Glutamatergic neuron (in vitro differentiated cells): ENCODE measurements at places on chromosomes 5 and 9.

- no peak for DNase-seq
- no peaks in the 10 kb centered on the region for H3K36me3 ChIP-seq
- H3K4me3 ChIP-seq: no peak overlapping the region
- H3K27ac ChIP-seq: no peak overlapping the region
- peaks cover 2% of the 10 kb centered on the region for H3K4me1 ChIP-seq
Observed at GRCh38 chr5:31329715-31330114, 136.2 kb downstream of the CDH6 start.

DNA sequence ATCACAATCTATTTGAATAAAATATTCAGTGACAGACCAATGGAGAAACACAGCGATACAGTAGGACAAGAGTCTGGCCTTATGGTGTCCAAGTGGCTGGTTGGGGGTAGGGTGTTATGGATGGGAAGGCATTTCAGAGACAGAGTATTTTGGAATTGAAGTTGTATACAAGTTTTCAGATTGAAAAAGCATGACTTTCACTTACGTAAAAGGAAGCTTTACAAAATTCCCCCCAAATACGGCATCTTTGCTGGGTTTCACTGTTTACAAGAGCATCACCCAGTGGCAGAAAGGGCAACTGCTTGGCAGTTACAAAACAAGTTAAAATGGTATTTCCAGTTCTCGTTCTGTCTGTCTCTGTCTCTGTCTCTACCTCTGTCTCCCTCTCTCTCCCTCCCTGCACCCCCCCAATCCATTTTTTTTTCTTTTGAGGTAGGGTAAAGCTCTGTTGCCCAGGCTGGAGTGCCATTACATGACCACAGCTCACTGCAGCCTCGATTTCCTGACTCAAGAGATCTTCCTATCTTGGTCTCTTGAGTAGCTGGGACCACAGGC lies 86.2 kb downstream of the PTPN3 start:
- peaks cover 28% of the 10 kb centered on the region for H3K4me1 ChIP-seq
- H3K27ac ChIP-seq: peak overlapping the region; percentile 11
- peaks cover 9% of the 10 kb centered on the region for H3K27me3 ChIP-seq
- no peak overlapping the region for H3K4me3 ChIP-seq

GRCh38 chr5:89435347-89435746 lies 552.4 kb upstream of the MEF2C start:
- H3K4me3 ChIP-seq: no peak overlapping the region
- peaks cover 3% of the 10 kb centered on the region for H3K27me3 ChIP-seq
- H3K4me1 ChIP-seq: no peaks in the 10 kb centered on the region
- DNase-seq: no peak

DNA sequence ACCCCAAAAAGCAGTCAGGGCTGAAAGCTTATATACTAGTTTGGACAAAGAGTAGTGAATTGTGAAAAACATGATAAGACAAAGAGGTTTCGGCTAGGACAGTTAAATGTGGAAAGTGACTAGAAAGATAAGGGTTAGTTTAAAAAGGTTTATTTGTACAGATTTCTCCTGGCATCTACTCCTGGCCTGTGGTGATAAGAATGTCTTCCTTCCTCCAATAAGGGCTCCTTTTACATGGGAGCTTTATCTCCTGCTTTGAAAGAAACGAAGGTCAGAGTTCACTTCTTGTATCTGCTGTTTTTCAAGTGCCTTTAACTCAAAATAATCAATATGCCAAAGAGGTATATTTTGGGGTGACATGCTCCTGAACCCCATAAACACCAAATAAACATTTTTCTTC lies 776.1 kb upstream of the COX7C start:
- no peak overlapping the region for H3K4me3 ChIP-seq
- H3K27me3 ChIP-seq: no peaks in the 10 kb centered on the region
- no peaks in the 10 kb centered on the region for H3K36me3 ChIP-seq
- no peaks in the 10 kb centered on the region for H3K4me1 ChIP-seq
- no peak for DNase-seq
- no peak overlapping the region for H3K27ac ChIP-seq

GRCh38 chr9:120965344-120966012 lies 38.9 kb upstream of the TRAF1 start:
- no peak overlapping the region for H3K27ac ChIP-seq
- H3K4me1 ChIP-seq: peaks cover 7% of the 10 kb centered on the region
- peaks cover 2% of the 10 kb centered on the region for H3K27me3 ChIP-seq
- H3K4me3 ChIP-seq: no peak overlapping the region
- no peak for DNase-seq

DNA sequence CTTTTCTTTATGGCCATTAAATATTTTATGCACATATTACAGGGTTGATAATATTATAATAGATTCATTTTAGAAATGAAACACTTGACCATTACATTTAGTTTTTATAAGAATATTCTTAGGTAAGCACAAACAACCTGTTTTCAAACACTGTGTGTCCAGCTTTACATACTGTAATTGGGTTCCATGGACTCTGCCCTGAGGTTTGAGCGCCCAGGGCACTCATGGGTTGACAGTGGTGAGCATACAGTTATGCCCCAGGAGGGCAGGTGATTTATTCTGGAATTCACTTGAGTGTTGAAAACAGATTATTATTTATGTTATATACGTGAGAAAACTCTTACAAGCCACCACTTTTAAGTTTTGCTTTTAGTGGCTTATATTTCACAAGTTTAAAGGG lies 33.7 kb downstream of the TRIO start:
- H3K27me3 ChIP-seq: peaks cover 6% of the 10 kb centered on the region
- DNase-seq: no peak
- peaks cover 54% of the 10 kb centered on the region for H3K4me1 ChIP-seq
- H3K4me3 ChIP-seq: no peak overlapping the region

DNA sequence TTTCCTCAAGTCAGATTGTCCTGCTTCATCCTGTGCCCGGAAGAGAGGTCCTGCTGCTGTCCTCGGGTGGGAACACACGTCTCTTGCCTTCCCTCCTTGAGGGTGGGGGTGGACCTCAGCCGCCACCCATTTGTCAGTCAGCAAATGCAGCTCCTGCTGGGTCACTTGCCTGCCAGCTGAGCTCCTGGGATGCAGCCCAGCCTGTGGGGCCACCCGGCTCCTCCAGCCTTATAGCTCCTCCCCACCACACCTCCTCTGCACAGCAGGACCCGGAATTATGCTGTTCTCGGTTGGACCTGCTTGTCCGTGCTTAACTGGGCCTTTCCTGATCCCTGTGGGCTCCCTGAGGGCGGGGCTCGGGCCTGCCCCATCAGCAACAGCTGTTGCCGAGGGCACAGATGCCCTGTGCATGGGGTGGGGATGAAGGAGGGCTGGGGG lies 52.7 kb downstream of the RXRA start:
- DNase-seq: peak; percentile 46
- H3K27ac ChIP-seq: peak overlapping the region; percentile 52
- peaks cover 32% of the 10 kb centered on the region for H3K4me1 ChIP-seq
- no peaks in the 10 kb centered on the region for H3K36me3 ChIP-seq

DNA sequence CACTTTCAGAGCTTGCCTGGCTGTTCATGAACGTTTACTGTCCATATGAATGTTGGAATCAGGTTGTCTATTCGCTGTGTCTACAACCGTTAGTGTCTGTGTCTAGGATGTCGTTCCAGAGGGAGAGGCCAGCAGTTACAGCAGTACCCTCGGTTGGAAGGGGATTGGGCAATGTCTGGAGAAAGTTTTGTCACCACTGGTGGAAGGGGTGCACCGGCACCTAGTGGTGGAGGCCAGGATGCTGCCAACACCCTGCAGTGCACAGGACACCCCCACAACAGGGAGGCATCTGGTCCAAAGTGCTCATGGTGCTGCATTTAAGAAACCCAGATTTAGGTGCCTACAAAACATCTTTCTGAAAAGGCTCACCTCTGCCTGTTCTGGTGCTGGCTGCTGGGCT lies 220.7 kb downstream of the FANCC start:
- no peak overlapping the region for H3K27ac ChIP-seq
- DNase-seq: no peak
- no peak overlapping the region for H3K4me3 ChIP-seq
- H3K4me1 ChIP-seq: peaks cover 37% of the 10 kb centered on the region
- H3K36me3 ChIP-seq: no peaks in the 10 kb centered on the region

DNA sequence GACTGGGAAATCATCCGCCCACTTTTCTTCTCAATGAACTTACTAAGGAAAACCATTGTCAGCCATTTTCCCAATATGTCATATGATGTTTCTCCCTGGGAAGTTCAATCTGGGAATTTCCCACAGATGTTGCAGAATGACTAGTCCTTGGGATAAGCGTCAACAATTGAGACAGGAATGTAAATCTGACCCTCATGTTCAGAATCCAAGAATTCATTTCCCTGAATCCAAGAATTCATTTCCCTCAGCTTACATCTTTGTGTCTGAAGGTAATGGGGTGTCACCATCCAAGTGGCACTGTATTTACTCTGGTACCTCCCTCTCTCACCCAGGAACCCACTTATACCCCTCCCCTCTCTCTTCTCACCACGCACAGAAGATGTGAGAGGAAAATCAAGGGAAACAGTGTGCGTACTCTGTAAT lies 7.4 kb downstream of the KLF9 start:
- H3K4me1 ChIP-seq: no peaks in the 10 kb centered on the region
- H3K27me3 ChIP-seq: peaks cover 11% of the 10 kb centered on the region
- no peak for DNase-seq
- no peaks in the 10 kb centered on the region for H3K36me3 ChIP-seq
- H3K4me3 ChIP-seq: no peak overlapping the region

DNA sequence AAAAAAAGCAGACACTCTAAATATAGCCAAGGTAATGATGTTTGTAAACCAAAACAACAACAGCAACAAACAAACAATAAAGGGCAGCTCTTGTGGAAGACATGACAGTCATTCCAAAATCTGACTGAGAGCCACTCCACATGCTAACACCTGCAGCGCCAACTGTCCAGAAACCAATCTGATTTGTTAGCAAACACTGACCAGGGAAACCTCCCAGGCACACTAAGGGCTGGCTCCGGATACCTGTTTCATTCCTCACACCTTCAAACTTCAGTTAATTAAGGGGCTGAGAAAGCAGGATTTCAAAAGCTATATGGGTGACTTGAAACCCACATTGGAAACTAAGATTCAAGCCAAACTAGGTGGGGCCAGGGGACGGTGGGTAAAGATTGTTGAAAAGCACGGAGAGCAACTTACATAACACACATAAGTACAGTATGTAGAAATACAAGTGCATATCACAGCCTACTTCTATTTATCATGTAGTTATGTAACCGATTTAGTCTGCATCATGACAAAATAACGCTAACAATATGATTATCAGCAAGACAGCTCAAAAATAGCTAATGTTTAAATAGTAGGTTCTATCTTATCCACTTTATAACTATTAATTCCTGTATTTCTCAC lies 203.6 kb downstream of the SEMA5A start:
- H3K27ac ChIP-seq: no peak overlapping the region
- H3K36me3 ChIP-seq: no peaks in the 10 kb centered on the region
- H3K4me3 ChIP-seq: no peak overlapping the region
- no peak for DNase-seq
- H3K4me1 ChIP-seq: peaks cover 5% of the 10 kb centered on the region
- H3K27me3 ChIP-seq: no peaks in the 10 kb centered on the region

DNA sequence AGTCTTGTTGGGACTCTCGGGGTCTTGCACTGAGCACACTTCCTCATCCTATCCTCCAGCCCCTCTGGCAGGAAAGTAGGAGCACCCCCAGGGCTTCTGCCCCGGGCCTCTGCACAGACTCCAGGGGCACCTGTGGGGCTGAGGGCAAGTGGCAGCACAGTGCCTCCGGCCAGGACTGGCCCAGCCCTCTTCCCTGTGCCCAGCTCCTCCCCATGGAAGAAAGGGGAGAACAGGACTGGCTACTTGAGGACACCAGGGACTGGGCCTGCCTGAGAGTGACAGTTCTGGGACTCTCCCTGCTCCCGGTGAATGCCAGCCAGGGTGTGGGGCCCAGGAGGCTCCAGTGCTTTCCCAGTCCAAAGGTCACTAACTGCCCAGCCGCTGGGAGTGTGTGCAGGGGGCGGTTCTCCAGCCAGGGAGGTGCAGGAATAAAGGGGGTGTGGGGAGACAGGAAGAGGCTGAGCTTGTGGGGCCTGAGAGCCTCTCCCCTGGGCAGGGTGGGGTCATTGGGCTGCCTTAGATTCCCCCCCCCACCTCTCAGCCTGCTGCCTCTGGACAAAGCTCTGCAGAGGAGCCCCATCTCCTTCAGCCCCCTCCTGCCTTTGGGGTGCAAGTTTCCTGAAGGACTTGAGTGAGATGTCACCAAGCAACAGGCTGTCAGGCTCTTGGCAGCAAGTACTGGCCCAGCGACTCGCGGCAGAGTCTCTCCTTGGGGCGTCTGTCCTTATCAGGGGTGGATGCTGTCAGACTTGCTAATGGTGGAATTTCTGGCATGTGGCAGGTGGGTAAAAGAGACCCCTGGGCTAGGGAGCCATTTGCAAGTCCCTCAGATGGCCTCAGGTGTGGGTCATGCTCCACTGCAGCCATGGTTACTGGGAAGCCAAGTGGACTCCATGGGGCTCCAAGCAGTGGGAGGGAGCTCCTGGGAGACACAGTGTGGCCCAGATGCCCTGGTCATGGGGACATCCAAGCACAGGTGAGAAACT lies 19.1 kb upstream of the JADE2 start:
- no peaks in the 10 kb centered on the region for H3K36me3 ChIP-seq
- H3K27ac ChIP-seq: no peak overlapping the region
- DNase-seq: no peak

DNA sequence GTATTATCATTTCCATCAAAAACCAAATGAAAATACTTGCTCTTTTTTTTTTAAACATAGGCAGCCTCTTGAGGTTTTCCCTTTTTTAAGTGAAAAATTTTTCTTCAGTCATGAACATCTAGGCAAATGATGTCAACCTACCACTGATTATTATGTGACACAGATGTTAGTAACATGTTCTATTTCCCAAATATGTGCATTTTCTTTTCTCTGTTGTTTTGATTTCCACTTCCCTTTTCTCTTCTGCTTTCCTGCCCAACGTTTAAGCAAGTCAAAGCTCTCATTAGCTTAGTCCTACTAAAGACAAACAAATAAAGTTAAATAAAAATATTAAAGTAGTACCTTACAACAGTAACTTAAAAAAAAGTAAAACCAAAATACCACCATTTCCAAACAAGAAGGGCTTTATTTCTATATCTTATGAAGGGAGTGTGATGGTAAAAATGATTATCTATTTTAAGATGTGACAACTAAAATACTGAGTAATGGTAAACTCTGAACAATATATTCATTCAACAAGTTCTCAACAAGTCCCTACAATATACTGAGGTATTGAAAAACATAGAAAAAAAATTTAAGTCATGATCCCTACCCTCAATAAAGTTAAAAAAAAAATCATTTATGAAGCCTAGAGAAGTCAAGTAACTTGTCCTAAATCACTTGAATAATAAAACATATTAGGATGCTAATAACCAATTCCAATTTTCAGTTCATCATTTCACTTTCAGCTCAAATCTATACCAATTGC lies 9.4 kb downstream of the SLC38A9 start:
- no peak overlapping the region for H3K4me3 ChIP-seq
- no peaks in the 10 kb centered on the region for H3K4me1 ChIP-seq
- no peak for DNase-seq
- peaks cover 2% of the 10 kb centered on the region for H3K27me3 ChIP-seq
- H3K27ac ChIP-seq: no peak overlapping the region
- peaks cover 7% of the 10 kb centered on the region for H3K36me3 ChIP-seq

DNA sequence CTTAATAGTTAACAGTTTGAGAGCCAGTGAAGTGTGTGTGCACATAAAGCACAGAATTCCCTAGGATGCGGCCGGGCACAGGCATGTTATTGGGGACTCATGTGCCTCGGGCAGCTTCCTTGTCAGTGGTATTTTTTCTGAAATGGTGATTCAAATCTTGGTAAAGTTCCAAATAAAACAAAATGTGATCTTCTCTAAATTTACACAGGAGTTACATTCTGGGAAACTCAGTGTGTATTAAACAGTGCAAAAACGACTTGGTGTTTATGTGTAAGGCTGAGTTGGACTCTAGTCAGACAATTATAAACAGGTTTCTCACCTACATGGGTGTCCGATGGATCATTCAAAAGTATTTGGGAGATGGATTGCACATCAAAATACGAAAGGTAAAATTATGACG lies 48.9 kb downstream of the BOD1 start:
- no peak overlapping the region for H3K27ac ChIP-seq
- DNase-seq: no peak
- peaks cover 10% of the 10 kb centered on the region for H3K36me3 ChIP-seq
- H3K4me1 ChIP-seq: no peaks in the 10 kb centered on the region
- H3K27me3 ChIP-seq: no peaks in the 10 kb centered on the region
